ENCODE measurements at places on chromosomes 3 and 15.

- DNase-seq = no peak
Observed at GRCh38 chr3:194243172-194243837, 107.4 kb downstream of the HES1 start.

DNA sequence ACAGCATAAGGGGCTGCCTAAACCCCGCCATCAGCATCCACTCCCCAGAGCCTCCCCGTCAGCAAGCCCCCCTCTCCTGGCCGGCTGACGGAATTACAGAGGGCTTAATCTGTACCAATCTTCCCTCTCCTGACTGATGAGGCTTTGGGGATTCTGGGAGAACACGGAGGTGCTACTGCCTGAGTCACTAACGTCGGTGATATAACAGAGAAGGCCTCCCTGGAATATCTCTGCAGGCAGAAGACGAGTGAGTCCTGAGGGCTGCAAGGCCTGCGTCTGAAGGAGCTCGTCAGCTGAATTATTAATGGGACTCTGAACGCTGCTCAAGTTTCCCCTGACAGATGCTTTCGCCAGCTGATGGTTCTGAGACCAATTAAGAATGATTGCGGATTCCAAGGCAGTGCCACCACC is 147.7 kb downstream of the XXYLT1 start:
- DNase-seq = no peak

- peak; percentile 9 for DNase-seq
Observed at GRCh38 chr3:153785901-153786300, 335.3 kb upstream of the ARHGEF26 start.

DNA sequence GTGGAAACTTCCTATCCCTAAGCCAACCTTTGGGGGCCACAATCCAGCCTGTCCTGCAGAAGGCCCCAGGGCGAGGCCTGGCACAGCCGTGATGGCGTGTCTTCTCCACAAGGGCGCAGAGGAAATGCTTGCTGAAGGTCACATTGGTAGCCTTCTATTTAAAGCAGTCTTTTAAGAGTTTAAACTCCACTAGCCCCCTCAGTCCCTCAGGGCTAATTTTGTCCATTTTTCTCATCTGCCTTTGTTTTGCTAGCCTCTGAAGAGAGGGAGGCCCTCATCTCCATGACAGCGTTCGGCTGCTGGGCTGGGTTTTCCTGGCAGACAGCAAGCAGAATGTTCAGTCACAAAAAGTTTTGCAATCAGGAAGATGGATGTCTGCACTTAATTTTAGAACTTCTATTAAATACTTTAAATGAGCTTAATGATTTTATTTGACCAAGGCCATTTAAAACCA is 40.8 kb downstream of the RARB start:
- DNase-seq = no peak

DNA sequence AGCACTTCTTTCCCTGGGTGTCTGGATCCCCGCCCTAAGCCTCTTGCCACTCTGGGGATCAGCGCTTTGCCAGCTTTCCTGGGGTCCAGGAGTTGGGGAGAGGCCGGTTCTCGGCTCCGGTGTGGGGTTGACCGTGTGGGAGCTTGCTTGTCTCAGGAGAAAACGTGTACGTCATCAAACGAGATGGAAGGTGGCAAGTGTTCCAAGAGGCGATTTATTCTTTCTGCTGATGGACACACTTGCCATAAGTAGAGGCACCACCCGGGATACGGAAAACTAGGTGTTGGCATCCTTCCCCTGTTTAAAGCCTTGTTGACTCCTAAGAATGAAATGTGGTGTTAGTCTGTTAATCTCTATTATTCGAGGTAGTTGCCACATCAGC is 295 bp downstream of the ZWILCH start:
- no peak for DNase-seq

DNA sequence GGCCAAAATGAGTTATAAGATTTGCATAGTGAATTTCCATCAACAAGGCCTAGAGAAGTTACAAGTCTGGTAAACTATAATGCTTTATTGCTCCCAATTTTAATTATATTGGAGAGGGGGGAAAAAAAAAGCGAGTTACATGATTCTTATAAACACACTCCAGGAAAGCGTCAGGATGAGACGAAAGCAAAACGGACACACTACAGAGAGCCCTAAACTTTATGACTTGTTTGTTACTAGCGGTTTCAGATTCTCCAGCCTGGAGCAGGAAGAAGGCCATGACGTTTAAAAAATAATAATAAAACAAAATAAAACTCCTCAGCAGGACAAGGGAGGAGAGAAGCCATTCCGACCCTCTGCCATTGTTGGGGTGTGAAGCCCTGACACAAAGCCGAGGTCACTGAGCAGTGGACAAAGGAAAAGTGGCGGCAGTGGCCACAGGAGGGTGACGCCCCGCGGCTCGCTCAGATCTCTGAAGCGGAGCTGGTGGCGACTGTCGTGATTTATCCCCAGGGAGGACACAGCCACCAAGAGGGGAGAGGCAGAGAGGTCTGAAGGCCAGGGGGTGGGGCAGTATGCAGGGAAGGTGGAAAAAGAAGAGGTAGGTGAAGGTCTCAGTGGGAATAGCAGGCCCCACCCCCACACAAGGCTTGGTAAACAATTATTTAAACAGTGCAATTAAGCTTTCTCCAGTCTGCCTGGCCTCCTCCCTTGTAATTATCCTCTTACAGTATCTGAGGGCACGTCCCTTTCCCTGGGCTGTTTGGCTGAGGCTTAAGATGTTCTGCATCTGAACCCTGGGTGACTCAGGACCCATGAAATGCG is 45.3 kb downstream of the ADAMTS9 start:
- no peak for DNase-seq

GRCh38 chr3:105585-105984 is 91.0 kb upstream of the CHL1 start:
- DNase-seq = no peak

DNA sequence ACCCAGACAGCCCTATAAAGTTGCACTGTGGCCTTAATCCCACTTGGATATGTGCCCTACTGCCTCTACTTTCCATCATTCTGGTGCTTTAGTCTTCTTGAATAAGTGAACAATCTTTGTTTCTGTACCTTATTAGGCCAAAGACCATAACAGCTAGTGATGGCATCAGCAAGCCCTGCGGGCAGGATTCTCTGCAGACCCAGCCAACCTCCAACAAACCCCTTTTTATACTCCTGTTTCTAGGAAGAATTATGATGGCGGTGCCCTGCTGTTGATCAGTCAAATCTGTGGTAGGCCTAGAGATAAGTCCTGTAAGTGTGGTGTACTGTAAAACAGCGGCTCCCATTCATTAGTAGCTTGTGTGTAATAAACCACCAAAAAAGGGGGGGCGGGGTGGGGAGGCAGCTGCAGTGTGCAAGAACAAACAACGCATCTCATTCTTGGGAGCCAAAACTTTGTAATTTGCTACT is 40.5 kb downstream of the SOX2 start:
- no peak for DNase-seq

GRCh38 chr15:77538027-77538451 is 94.7 kb downstream of the LINGO1 start:
- DNase-seq = no peak

GRCh38 chr3:133845127-133845526 is 39.5 kb downstream of the SRPRB start:
- no peak for DNase-seq

- DNase-seq = no peak
Observed at GRCh38 chr3:197345390-197345789, 47.0 kb upstream of the DLG1 start.

- no peak for DNase-seq
Observed at GRCh38 chr3:169787791-169788190, 14.6 kb downstream of the MYNN start.

DNA sequence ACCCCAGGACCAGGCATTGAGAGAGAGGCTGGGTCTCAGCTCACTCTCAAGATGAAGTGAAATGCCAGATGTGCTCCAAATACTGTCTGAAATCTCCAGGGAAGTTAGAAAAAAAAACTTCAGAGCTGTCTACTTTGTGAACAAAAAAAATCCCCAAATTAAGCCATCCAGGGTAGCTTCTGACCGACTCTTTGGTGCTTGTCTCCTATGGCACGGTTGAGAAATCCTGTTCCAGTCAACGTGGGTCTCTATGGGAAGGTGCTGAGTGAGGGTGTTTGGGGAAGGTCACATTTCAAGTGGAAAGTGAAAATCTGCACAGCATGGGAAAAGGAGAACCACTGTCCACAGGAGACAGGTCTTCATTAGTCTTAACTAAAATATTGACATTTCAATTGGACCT is 322.5 kb upstream of the CFAP20DC start:
- no peak for DNase-seq

DNA sequence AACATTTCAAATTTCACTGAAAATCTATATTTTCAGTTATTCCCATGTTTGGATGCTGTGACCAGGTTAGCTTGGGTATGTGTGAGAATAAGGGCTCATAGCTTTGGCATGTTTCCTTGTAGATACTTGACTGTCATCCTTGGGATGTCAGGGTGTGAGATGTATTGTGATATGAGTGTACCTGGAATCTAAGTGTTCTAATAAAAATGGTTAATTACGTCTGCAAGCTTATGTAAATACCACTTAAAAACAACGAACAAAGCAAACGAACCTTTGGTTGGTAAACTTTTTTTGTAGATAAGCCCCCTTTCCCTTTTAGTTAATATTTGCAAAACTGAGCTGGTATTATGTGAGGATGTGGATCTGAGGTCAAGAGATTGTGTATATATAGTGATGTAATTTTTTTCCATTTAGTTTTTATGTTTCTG is 63.5 kb downstream of the FNDC3B start:
- DNase-seq = no peak

DNA sequence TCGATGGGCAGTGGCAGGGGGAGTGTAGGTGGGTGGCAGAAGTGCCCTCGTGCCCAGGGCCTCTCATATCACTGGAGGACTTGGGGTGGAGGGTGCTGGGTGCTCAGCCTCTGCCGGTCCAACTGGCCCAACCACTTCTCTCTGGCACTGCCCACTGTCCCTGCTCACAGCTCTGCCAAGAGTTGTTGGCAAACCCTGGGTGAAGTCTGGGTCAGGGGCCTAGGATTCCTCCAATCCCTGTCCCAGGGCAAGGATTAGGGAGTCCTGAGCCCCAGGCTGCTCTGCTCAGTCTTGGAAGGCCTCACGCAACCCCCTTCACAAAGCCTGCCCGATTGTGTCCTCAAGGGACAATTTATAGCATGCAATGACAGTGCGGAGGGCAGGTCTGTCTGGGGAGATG is 5.2 kb upstream of the PRKCD start:
- DNase-seq = no peak

- DNase-seq = no peak
Observed at GRCh38 chr3:96706509-96706908, 107.9 kb upstream of the EPHA6 start.

DNA sequence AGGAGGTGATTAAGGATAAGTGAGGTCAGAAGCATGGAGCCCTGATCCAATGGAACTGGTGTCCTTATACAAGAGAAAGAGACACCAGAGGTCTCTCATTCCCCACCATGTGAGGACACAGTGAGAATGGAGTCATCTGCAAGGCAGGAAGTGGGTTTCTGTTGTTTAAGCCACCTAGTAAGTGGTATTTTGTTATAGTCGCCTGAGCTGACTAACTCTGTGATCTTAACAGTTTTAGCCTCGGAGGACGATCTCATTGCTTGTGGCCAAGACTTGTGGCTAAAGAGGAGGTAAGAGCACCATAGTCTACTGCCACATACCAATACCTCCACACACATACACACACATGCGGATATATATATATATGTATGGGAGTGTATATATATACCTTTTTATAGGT is 73.8 kb downstream of the MCTP2 start:
- DNase-seq = no peak

- no peak for DNase-seq
Observed at GRCh38 chr3:65401359-65402305, 637.1 kb downstream of the MAGI1 start.

- peak; percentile 9 for DNase-seq
Observed at GRCh38 chr3:132342183-132342582, 25.0 kb downstream of the ACP3 start.

DNA sequence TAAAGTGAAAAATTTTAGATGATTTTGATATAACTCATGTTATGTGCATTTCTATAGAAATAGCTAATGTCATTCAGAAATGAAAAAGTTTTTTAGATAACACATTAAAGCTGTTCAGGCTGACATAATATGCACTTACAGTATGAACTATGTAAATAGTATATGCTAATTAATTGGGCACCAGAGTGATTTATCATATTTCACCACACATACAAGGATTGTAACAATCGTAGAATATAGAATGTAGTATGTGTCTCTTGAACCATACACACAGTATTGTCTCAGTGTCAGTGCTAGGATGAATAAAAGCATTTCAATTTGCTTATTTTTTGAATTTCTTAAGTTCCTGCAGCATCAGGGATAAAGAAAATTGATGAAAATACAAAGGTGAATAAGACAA is 710.0 kb downstream of the OTOL1 start:
- no peak for DNase-seq

DNA sequence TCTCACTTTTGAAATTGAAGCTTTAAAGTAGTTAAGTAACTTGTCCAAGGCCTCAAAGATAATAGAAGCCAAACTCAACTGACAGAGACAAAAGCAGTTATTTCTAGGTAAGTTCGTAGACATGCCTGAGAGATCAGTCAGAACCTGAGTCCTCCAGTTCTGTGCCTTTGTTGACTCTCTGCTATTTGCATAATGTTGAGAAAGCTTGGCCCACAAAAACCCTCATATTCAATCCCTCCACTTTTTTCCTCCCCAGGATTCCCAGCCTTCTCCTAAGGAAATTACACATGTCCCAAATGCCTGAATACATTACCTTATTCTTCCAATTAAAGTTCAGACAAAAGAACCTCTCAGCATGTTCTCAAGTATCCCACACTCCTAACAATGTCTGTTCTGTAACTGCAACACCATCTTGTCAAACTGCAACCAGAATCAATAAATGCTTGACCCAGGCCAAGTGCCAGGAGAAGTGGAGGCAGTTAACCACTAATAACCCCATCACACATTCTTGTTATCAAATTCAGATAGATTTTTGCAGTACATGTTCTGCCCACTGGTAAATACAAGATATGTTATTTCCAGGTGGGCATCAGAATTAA is 217.8 kb downstream of the LRRC3B start:
- no peak for DNase-seq

DNA sequence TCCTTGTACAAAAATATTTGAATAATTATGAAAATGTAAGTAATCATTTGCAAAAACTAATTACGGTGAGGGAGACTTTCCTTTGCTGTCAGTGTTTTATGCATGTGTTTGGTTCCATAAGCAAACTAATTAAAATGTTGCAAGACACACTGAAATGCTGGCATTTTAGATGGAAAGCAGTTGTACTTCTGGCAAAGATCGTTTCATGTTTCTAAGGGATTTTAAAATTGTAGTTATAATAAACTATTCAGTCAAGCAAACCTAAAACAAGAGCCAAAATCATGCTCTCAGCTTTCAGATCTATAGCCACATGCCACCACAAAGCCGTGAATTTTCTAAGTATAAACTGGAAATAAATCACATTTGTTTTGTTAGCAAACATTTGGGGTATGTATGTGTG is 240.1 kb upstream of the ZNF385D start:
- DNase-seq = no peak

- no peak for DNase-seq
Observed at GRCh38 chr15:39926526-39926925, 6.5 kb upstream of the GPR176 start.

- no peak for DNase-seq
Observed at GRCh38 chr3:105394177-105394576, 27.5 kb downstream of the ALCAM start.

- no peak for DNase-seq
Observed at GRCh38 chr3:141147657-141148056, 84.0 kb upstream of the PXYLP1 start.

All from A549 (cell line).